GM23248 (cell line): ENCODE measurements at places on chromosomes 12 and 14. TPM values are rescaled to one million over a fixed set of nuclear protein-coding genes. Genes with fewer than 3 reads are reported as not detected.

GRCh38 chr14:91983588-91983987 lies 36.1 kb upstream of the FBLN5 start:
- no peak for DNase-seq

GRCh38 chr12:3453990-3454680 lies 36.9 kb upstream of the PRMT8 start:
- peak; percentile 74 for DNase-seq

GRCh38 chr14:49991491-49991890 lies 98.6 kb downstream of the ARF6 start:
- no peak for DNase-seq

GRCh38 chr12:70646850-70647249 lies 9.6 kb upstream of the PTPRB start:
- DNase-seq = peak; percentile 83

- DNase-seq = peak; percentile 21
Measured at GRCh38 chr14:77306416-77306815, 14.3 kb downstream of the POMT2 start.

DNA sequence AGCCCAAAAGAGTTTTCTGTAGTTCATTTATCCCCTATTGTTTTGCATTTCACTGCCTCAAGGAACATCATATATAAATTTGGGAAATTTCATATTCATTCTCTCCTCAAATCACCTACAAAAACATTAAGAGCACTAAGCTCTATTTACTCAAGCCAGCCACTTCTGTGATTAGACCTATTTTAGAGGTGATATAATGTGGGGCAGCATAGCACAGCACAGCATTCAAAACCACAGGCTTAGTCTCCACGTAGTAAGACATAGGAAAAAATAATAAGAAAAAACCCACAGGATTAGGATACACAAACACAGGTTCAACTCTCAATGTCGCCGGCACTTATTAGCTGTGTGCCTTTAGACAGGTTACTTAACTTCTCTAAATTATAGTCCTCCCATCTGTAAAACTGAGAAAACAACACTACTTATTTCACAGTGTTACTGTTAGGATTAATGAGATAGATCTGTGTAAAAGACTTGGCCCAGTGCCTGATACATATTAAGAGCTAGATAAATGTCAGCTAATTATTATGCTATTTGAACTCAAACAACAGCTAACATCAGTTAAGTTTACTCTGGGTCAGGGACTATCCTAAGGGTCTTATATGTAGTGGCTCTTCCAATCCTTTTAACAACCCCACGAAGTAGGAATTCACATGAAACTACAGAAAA lies 20.3 kb downstream of the DCAF5 start:
- DNase-seq = peak; percentile 26

GRCh38 chr12:68400226-68400829 lies 68.2 kb upstream of the MDM1 start:
- no peak for DNase-seq

DNA sequence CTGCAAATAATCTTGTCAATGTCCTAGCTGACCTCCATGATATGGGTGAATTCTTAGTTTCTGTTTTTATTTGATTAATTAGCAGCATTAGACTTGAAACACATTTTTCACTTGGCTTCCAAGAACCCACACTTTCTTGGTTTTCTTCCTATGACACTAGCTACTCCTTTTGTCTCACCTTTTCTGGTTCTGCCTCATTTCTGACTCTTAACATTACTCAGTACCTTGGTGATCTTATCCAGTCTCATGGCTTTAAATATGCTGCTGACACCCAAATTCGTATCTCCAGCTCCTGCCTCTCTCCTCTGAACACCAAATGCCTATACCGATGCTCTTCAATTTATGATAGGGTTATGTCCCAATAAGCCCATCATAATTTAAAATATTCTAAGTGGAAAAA lies 32.0 kb upstream of the SSTR1 start:
- DNase-seq = no peak

GRCh38 chr12:102946042-102946441 lies 11.4 kb upstream of the ASCL1 start:
- no peak for DNase-seq

GRCh38 chr12:81174664-81175063 lies 96.8 kb downstream of the ACSS3 start:
- no peak for DNase-seq

Gene TC2N
- total RNA-seq = under 0.01 and 0.65 TPM in 2 replicates

Gene RNF41
- total RNA-seq = 120 and 125 TPM in 2 replicates

Gene FBXL14
- total RNA-seq = 3.2 and 9.3 TPM in 2 replicates
